ENCODE measurements at places on chromosomes 6 and 20.

GRCh38 chr6:30037182-30037788 is 23.8 kb upstream of the POLR1H start:
- no peak for DNase-seq

DNA sequence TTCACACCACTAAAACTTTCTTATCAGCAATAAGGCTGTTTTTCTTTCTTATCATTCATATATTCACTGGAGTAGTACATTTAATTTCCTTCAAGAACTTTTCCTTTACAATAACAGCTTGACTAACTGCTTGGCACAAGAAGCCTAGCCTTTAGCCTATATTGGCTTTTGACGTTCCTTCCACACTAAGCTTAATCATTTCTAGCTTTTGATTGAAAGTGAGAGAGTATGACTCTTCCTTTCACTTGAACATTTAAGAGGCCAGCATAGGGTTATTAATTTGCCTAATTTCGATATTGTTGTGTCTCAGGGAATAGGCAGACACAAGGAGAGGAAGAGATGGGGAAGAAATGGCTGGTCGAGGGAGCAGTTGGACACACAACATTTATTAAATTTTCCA is 23.6 kb downstream of the THEMIS start:
- no peak for DNase-seq

DNA sequence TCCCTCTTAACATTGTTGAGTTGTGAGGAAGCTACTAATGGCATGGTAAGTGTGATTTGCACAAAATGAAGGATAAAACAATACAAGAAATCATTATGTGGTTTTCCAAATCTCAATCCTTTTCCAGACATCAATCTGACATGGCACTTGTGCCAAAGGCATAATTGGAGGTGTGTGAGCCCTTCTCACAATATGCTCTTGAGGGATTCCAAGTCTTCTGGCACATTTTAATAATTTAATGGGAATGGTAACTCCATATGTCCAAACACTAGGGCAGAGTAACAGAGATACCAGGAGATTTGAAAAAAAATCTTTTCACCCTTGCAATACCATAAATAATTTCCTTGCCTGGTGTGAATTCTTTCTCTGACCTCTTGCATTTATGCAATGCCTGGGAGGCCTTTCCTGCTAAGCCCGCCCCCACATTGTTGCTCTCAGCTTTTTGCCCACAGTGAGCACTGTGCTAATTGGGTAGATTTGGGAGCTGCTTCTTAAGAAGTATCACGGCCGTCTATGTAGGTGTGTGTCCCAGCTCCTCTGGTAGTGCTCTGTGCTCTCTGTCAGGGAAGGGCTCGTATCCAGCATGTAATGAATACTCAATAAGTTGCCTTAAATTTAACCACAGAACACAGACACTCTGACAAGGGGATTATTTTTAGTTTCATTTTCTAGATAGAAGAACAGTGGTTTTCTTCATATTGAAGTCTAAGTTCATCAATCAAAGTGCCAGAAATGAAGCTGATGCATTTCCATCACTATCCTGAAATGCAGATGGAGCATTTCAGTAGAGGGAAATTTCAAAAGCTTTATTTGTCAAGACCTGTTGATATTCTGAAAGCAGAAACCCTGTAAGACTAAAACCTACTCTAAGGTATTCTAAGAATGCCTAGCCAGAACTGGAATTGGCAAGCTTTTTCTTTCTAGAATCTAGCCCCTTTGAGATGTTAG is 54.4 kb upstream of the CEP85L start:
- DNase-seq, result no peak

- peak; percentile 10 for DNase-seq
Observed at GRCh38 chr6:57173056-57173885, 1.1 kb downstream of the BAG2 start.

GRCh38 chr6:49782293-49782692 is 4.8 kb downstream of the PGK2 start:
- DNase-seq, result no peak

DNA sequence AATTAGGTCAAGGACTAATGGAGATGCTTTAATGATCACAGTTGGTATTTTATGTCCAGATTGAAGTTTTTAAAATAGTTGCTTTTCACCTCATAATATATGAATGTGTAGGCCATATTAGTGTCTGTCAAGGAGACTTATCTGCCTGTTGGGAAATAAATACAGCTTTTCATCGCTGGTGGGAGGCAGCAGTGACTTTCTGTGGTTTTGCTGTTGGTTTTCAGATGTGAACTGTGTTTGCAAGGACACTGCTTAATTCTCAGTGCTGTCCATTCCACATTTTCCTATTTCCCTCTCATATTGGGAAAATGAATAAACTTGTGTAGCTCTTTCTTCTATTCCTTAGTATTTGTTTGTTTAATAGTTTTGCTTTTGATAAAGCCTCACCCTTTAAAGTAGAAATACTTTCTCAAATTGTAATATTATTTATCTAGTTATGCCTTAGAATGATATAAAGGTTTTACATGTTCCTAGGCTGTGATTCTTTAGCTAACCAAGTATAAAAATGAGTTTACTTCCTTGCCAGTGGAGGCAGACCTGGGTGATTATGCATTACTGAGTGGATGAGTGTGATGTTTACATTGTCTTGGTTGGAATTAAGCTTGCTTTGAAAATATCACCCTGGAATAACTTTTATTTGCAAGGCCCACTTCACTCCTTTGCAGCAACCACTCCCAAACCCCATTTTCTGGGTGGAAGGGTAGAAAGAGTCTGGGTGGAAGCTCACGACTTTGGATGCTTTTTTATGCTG is 3.3 kb downstream of the PLCB4 start:
- DNase-seq, result no peak

DNA sequence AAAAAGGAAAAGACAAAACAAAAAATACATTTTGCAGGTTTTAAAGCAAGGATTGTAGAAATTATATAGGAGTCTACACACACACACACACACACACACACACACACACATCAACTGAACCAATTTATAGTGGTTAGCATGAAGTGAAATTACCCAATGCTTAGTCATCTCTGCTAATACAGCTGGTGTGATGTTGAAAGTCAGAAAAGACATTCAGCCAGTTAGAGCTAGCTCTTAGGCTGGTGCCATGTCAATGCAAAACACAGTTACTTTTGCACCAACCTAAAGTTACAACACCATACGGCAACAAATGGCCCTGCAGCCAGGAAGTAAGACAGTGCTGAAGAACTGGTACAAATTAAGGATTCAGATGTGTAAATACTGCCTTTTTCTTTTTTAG is 15.2 kb downstream of the FAM210B start:
- no peak for DNase-seq

- no peak for DNase-seq
Observed at GRCh38 chr20:57476084-57476526, 48.8 kb downstream of the CTCFL start.

GRCh38 chr6:158211273-158212055 is 43.3 kb downstream of the GTF2H5 start:
- no peak for DNase-seq

DNA sequence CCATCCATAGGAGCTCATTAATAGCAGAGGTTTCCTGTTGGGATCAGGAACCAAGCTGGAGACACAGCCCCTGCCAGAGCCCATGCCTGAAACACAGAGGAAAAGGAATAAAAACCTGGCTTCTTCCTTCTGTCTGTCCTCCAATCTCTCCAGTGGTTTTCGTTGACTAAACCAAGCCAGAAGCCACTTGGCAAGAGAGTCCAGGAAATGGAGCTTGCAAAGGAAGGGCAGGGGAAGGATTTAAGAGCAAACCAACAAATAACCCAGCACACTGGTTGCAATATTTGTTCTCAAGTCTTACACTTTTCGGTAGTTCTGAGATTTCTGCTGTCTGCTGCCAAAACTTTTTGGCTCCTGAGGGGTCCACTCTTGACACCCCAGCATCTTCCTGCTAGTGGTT is 137.0 kb upstream of the BMP2 start:
- no peak for DNase-seq

- no peak for DNase-seq
Observed at GRCh38 chr20:25549172-25549773, 36.1 kb downstream of the NINL start.

DNA sequence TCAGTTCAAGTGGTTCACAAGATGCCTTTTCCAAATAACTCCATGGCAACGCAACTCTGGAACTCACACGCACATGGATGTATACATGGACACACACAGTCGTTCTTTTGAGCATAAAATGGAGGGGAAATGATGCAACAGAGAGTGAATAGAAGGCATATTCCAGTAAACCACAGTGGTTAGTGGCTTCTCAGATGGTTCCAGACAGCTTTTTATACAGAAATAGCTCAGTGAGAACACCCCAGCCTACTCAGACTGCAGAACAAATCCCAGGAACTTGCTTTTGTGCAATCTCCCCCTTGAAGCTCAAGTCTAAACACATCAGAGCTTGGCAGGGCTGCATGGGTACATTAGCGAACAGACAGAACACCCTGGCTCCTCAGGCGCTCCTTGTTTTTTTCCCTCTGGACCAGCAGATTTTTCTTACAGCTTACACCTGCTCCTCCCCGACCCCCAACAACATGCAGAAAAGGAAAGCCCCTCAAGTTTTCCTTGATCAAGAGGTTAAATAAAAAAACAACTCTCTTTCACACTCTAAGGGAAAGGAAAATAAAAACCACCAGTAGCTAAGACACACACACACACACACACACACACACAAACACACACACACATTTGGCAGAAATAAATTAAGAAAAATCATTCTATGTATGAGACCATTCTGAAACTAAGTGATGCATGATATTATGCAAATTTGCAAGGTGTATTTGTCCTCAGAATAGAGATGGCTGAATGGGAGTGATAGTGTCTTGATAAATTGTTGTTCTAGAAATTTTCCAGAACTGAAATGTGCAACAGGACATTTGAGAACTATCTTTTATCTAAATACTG is 51.2 kb upstream of the RANBP9 start:
- no peak for DNase-seq

DNA sequence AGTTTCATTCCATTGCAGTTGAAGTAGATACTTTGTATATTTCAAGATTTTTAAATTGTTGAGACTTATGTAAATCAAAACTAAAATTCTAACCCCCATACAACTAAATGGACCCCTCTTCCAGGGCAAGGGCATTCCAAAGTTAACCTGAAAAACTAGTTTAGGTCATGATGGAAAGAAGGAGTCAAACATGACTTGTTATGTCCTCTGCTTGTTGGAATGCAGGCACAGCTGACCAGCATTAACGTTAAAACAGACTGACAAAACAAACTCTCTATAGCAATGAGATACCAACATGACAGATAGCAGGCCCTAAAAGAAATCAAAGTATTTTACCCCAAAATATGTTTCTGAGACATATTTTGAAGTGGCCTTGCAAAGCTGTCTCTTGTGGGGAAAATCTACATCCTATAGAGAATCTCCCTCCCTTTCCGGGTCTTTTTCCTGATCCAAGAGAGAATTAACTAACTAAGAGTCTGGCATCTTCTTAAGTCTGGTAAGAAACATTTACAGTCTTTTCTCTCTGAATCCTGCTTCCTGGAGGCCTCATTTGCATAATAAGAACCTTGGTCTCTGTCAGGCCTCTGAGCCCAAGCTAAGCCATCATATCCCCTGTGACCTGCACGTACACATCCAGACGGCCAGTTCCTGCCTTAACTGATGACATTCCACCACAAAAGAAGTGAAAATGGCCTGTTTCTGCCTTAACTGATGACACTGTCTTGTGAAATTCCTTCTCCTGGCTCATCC is 124.3 kb upstream of the ATXN1 start:
- no peak for DNase-seq

- DNase-seq, result no peak
Observed at GRCh38 chr6:107313776-107314175, 145.6 kb downstream of the PDSS2 start.

DNA sequence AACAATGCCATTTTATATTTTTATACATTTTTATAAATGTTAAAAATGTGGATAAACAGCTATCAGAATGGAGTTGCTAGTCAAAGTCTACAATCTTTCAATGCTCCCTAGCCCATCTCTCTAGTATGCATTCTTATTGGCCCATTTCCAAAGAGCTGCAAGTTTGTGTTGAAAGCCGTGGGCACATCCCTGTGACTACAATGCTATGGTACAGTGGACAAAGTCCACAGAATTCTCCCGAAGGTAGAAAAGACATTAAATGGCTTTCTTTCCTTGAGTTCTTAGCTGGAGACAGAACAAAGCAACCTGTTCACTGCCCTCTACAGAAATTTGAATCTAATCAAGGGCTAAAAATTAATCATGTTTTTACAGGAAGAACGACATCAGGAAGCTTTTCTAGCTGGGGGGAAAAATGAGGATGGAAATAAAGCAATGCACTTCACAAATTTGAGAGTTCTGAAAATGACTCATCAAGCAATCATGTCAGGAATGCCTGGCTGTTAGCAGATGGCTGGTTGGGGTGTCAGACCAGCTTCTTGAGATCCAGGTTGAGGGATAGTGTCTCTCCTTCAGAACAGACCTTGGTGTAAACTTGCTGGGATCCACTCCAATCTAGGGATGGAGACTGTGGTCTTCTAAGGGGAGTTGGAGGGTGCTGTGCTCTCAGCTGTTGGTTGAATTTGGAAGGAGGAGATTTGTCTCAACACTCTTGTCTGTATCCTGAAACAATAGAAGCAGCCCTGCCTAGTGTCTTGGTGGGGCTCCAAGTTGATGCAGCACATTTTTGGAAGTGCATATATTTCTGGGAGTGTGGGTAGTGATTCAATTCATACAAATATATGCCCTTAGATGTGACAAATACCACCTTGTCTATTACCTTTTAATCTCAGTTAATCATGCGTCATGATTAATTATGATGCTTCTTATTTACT is 143.4 kb upstream of the PHACTR1 start:
- DNase-seq, result no peak

- peak; percentile 81 for DNase-seq
Observed at GRCh38 chr6:107820338-107821261, 3.5 kb downstream of the SCML4 start.

- DNase-seq, result no peak
Observed at GRCh38 chr6:157620944-157621343, 202.1 kb upstream of the SNX9 start.

DNA sequence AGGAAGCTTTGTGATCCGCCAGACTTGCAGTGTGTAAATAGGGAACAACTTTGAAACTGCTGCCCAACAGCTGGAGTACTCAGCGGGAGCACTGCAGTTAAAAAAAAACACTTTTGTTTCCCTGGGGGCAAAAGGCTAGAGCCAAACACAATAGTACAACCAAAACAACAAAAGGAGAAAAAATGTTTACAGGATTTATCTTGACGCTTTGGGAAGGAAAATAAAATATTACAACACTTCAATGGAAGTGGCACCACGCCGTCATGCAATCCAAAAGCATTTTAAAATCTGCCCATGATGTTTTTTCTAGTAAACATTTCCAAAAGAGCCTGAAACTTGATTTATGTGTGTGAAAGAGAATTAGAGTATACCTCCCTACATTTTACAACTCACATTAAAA is 26.0 kb downstream of the PTPRK start:
- DNase-seq, result no peak

DNA sequence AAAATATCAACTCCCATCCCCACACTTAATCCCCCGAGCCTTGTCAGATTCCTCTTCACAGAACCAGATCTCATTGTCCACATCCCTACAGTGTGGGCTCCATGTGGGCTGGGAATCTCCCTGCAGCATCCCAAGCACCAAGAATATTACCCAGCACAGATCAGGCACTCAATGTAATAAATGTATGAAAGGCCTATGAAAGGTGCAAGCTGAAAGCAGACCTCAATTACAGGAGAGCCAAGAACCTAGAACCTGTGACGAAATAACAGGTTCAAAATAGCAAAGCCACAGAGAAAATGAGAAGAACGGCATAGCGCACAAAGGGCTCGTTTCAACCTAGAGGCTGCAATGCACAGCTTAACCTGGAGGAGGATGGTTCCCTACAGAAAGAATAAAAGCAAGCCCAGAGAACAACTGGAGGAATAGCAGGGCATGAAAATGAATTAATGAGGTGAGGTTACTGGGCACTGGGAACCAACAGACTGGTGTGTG is 3.1 kb downstream of the SLC23A2 start:
- no peak for DNase-seq
